AG09309 (cell line): ENCODE measurements at places on chromosomes 2 and 18.

GRCh38 chr18:3219631-3220335, at the start of gene MYOM1:
Gene MYOM1 (minus strand): TSS chr18:3219968. CDS start chr18:3215223, 4,745 bp downstream.
- no peak for DNase-seq

GRCh38 chr18:8706791-8707555, 1.6 kb downstream of the MTCL1 start:
- no peak for DNase-seq

DNA sequence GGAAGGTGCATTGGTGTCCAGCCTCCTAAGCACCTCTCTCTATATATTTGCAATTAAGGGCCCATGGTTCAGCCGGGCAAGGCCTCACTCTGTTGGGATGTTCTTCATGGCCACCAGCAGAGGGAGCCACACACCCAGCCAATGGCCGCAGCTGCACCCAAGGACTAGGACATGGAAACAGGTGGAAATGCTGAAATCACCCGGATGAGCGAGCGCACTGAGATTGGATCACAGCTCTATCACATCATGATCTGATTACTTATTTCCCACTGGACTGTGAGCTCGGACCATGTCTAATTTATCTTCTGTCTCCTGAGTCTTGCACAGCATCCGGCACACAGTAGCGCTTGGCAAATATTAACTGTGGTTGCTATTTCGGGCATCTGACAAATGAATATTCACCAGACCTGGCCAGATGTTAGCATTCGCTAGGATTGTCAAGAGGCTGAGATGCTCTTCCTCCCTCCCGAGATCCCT, 31.2 kb downstream of the KIF3C start:
- peak; percentile 42 for DNase-seq

DNA sequence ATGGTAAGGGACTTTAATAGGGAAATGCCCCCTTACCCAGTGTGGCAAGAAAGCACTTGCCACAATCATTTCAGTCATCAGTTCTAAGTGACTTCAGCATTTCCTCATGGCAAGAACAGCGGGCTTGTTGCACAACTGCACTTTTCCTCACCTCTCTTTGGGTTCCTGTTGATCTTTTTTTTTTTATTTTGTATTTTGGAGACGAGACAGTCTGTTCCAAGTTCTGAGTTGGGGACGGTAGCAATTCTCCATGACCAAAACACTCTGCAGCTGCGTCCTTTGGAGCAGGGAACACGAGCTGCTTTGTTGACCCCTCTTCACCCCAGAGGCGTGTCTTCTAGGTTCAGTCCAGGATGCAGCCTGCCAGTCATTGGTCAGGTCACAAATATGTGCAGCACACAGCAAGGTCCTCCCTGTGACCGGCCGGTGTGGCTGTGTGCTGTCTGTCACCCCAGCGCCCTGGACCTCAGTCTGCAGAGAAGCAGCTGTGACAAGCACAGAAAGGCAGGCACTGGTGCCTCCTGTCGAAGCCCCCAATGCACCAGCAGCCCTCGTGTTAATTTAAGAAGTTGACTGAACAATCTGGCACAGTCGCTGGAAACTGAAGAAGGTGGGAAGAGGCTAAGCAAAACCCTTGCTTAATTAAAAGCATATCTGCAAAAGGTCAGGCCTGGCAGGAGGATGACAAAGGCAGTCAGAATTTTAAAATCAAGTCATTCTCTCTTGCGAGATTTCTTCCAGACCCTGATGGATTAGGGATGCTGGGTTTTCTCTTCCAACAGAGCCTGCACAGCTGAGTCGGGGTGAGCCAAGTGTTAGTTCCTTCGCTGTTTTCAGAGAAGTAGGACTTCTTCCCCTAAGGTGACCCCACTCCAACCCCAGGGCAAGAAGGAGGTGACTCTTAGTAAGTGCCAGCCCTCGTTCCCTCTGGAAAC, 96.7 kb upstream of the COPS8 start:
- no peak for DNase-seq

DNA sequence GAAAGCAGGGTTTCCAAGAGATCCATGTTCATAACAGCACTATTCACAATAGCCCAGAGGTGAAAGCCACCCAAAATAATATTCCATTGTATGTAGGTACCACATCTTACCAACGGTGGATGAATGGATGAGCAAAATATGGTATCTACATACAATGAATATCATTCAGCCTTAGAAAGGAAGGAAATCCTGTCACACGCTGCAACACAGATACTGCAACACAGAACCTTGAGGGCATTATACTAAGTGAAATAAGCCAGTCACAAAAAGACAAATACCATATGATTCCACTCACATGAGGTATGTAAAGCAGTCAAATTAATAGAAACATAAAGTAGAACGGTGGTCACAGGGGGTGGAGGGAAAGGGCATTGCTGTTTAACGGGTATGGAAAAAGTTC, 155.7 kb downstream of the DTNB start:
- no peak for DNase-seq

GRCh38 chr18:3217948-3218647, 1.7 kb downstream of the MYOM1 start:
- no peak for DNase-seq

DNA sequence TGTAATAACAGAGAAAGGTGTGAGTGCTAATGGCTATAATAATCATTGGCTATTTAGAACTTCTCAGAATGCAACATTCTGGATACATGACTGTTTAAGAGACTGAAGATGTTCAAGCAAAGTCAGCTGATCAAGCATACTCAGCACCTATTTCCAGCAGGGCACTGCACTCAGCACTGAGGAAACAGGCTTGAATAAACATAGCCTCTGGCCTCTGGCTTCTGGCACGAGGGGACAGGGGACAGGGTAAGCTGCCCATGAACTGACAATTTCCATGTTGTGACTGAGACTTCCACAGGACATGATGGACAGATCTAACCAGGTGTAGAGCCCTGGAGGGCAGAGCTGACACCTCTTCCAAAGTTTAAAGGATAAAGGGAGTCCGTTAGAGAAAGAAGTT, 1.3 kb downstream of the MARCO start:
- DNase-seq = no peak

DNA sequence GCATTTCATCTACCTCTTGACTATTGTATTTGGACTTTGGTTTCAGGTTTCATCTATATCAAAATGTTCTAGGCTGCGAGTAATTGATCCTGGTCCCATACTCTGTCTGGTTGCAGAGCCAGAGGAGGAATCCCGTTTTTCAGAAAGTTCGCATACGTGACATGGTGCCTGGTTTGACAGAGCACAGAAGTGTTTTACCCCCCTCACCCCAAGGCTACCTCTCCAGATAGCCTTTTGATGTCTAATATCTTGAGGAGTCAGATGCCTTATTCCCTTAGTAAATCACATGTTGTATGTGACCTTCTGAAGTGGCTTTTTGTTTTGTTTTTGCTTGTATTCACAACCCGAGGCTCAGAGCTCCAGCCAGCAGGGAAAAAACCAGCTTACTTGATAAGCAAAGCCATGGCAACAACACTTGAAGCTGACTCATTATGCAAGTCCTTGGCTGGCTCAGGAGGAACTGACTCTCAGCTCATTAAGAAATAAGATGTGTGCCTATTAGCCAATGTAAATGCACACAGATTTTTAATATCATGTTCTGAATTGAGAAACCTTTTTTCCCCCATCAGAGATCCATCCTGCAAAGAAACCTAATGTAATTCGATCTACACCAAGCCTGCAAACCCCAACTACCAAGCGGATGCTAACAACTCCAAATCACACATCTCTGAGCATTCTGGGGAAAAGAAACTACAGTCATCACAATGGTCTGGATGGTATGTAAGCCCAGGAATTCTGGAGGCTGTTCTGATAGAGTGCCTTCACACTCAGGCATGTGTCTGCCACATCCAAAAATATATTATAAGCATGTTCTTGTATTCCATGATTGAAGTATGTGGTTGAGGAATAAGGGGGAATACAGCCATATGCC, 41.4 kb downstream of the OXER1 start:
- peak; percentile 79 for DNase-seq

GRCh38 chr2:65300761-65301711, 73.4 kb downstream of the ACTR2 start:
- peak; percentile 80 for DNase-seq

- DNase-seq = no peak
Observed at GRCh38 chr2:57407772-57408201, 638.8 kb upstream of the VRK2 start.

DNA sequence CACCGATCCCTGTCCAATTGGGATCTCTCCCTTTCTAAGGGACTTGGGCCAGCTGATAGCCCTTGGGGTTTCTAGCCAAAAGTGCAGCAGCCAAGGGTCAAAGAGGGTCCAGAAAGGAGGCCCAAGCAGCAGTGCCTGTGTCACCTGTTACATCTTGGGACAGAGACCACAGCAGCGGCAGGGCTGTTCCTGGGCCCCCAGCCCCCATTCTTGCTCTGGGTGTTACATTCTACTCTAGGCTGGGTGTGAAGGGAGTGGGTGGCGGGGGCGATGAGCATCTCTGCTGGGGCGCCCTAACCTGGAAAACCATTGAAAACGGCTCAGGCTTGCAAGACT, 1.2 kb downstream of the PAX3 start:
- DNase-seq = no peak

DNA sequence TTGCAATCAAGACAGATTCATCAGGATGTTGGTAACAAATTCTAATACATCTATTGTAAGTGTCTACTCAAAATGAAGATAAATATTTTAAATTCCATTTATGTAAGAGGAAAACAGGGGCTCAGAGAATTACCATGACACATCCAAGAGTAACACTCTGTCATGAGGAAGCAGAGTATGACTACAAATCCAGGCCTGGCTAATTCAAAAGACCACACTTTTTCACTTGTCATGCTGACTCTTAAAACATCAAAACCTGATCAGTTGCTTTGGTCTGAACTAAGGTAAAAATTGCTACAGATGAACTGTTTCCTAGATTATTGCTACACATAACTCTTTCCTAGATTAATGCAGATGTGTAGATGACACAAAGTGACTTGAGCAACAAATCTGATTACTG, 880.6 kb downstream of the TSN start:
- no peak for DNase-seq

DNA sequence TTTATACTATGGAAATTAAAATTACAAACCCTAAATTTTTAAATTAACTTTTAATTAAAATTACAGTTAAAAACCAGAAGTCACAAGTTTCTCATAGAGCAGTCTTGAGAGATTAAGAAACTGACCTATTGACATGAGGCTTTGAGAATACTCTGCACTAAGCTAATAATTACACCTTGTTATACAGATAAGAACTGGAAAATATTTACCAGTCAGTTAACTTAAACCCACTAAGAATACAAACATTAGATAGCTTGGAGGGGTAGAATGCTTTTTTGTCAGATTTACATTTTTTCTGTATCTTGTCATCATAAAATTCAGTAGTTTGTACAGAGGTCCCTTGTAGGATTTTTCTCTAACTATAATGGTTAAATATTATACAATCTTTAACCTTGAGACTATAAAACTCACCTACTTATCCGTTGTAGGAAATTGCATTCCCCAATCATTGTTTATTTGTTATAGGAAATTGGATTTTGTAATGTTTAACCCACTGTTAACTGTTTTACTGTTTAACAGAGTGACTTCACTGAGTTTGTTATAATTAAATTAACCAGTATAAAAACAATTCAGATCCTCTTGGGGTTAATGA, 219.7 kb upstream of the PKDCC start:
- DNase-seq = no peak

GRCh38 chr2:143241403-143242088, 112.3 kb downstream of the ARHGAP15 start:
- DNase-seq = no peak

GRCh38 chr2:69643602-69644505, at the start of gene AAK1:
Gene AAK1 (minus strand): TSS chr2:69643739. CDS start chr2:69643040, 699 bp downstream.
- peak; percentile 59 for DNase-seq

GRCh38 chr2:151688719-151689118, 45.6 kb downstream of the NEB start:
- DNase-seq = no peak

DNA sequence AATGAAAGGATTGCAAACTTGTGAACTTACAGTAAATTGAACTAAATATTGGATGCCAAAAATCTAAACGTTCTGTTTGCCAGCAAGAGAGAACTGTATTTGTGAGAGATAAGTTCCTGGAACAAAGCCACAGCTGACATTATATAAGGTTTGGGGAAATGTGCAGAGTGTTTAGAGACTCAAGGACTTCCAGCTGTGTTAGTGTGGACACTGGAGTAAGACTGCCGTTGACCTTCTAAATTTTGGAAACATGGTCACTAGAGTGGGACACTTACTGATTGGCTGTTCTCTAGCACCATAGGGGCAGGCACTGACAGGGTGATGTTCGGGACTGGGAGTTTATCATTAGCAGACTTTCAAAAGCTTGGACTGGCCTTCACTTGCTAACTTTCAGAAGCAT, 40.5 kb downstream of the SCN9A start:
- no peak for DNase-seq

DNA sequence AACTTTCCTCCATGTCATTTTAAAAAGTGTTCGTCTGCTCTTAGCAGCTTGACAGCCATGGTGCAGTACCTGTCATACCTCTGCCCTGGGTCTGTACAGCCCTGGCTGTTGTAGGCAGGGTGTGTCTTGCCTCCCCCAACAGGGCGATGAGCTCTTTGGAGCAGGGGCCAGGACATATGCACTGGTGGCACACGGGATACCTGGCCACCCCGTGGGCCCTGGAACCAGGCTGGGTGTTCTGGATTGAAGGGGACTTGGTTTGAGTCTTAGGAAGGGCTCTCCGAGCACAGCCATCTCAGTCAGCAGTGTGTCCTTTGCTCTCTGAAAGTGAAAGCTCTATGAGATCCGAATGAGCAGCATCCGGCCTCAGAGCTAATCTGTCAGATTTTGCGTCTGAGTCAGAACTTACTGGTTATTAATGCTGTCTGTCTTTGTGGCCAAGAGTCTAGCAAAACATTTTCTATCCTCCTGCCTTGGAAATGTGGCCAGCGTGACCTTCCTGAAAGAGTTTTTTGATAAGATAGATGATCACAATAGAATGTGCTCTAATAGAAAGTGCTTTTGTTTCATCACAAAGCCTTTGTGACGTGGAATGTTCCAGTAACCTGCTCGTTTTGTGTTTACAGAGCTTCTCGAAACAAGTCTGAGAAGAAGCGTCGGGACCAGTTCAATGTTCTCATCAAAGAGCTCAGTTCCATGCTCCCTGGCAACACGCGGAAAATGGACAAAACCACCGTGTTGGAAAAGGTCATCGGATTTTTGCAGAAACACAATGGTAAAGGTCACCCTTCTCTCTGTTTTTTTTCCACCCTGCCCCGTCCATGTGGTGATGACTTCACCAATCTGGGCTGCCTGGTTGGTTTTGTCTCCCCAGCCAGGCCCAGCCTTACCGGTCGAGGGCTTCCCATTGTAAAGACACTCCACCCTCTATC, 77.3 kb upstream of the RPL31 start:
- no peak for DNase-seq

DNA sequence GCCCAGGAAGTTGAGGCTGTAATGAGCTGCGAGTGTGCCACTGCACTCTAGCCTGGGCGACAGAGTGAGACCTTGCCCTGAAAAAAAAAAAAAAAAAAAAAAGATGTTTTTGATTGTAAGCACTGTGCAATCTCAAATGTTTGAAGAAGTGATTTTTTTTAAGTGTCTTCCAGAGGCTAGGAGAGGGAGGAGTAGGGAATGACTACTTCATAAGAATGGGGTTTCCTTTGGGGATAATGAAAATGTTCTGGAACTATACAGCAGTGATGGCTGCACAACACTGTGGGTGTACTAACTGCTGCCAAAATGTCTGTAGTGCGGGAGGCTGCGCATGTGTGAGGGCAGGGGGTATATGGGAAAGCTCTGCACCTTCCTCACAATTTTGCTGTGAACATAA, 83.7 kb downstream of the MCFD2 start:
- no peak for DNase-seq
